ENCODE measurements at places on chromosomes 6 and 20. TPM values are rescaled to one million over a fixed set of nuclear protein-coding genes. Genes with fewer than 3 reads are reported as not detected.

Gene OOEP
- 0.24 TPM for total RNA-seq

Gene EMILIN3
- 2.3 TPM for total RNA-seq

Gene HEY2
- 9.2 TPM for total RNA-seq

- DNase-seq, result no peak
Measured at GRCh38 chr6:127907960-127908640, 7.2 kb upstream of the THEMIS start.

DNA sequence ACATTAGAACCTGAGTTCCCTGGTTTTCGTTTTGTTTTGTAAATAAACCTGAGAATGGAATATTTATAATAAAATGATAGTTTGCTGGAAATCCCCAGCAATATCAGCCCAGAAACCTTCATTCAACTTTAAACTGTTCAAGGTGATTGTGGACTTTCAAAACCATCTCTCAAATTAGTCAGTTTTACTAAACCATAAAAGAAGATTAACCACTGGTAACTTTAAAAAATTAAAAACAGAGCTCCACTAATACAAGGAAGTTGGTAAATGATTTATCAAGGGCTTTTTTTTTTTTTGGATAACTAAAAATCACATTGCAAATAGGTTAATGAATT is 10.0 kb downstream of the MBOAT1 start:
- no peak for DNase-seq

DNA sequence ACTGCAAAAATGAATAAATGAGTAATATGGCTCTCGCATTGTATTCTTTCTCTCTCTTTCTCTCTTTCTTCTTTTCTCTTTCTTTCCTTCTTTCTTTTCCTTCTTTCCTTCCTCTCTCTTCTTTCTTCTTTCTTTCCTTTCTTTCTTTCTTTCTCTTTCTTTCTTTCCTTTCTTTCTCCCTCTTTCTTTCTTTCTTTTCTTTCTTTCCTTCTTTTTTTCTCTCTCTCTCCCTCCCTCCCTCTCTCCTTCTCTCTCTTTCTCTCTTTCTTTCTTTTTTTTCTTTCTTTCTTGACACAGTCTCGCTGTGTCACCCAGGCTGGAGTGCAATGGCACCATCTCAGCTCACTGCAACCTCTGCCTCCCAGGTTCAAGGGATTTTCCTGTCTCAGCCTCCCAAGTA is 20.3 kb upstream of the ELOVL5 start:
- no peak for DNase-seq

- no peak for DNase-seq
Measured at GRCh38 chr20:46004187-46004586, 4.5 kb upstream of the MMP9 start.

DNA sequence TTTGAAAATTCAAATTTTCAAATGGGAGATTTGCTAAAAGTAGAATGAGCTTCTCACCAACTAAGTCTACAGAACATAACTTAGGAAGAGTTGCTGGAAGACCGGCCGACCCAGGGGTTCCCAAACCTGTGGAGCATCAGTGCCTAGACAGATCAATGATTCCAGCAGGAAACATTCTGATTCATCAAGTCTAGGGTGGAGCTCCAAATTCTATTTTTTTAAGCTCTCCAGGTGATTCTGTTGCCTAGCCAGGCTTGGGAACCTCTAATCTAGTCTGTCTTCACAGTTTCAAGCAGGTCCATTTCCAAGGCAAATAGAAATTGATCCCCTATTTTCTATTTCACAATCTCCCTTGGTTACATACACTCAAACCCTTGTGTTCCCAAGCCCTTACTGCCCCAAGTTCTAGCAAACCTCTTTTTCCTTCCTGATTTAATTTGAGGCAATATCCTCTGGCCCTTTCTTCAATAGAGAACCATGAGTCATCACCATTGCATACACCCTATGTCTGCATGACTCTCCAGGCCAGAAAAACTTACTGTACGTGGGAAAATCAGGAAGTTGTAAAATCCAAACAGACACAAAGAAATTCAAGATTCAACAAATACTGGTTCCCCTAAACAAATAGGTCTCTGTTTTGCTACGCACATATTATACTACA is 8.9 kb downstream of the ATXN1 start:
- no peak for DNase-seq

All from posterior vena cava (tissue), 2 donors.